ENCODE measurements at places on chromosomes 1 and 21. TPM values are rescaled to one million over a fixed set of nuclear protein-coding genes. Genes with fewer than 3 reads are reported as not detected.

The SMPDL3B gene
- total RNA-seq = 0.99 TPM

The ABCA4 gene
- total RNA-seq = 0.13 TPM

The OR10J4 gene
- not detected for total RNA-seq

The HJV gene
- not detected for total RNA-seq

The RAP1GAP gene
- 14.4 TPM for total RNA-seq

The OR14K1 gene
- total RNA-seq = not detected

The SLAMF1 gene
- total RNA-seq = not detected

All from A549 treated with CpdA at 1 μM for 4 hours (cell line).